Breast epithelium (tissue), 4 donors: ENCODE measurements at places on chromosomes 4 and X. TPM values are rescaled to one million over a fixed set of nuclear protein-coding genes. Genes with fewer than 3 reads are reported as not detected.

Gene DOK7
- total RNA-seq: not detected

Gene DUX4
- total RNA-seq: not detected

Gene AMTN
- not detected for total RNA-seq

Gene CYLC1
- total RNA-seq: not detected

Gene ABCG2
- total RNA-seq: 8.6 TPM

Gene ERCC6L
- not detected for total RNA-seq

Gene CCDC120
- total RNA-seq: 6.3 TPM

Gene HPSE
- 3.8 TPM for total RNA-seq

Gene CXCL6
- 2.2 TPM for total RNA-seq

Gene TMEM31
- not detected for total RNA-seq

- DNase-seq: no peak
- H3K27ac ChIP-seq: no peak overlapping the region
- H3K27me3 ChIP-seq: no peaks in the 10 kb centered on the region
- no peaks in the 10 kb centered on the region for H3K4me1 ChIP-seq
- no peak overlapping the region for H3K4me3 ChIP-seq
These were observed 53.2 kb downstream of the ATP10D start for GRCh38 chr4:47538111-47538824.

- H3K4me1 ChIP-seq: no peaks in the 10 kb centered on the region
- no peak for DNase-seq
- no peaks in the 10 kb centered on the region for H3K27me3 ChIP-seq
- H3K27ac ChIP-seq: no peak overlapping the region
- H3K36me3 ChIP-seq: no peaks in the 10 kb centered on the region
These were observed 1263.6 kb upstream of the ADGRL3 start for GRCh38 chr4:59936566-59936965.

GRCh38 chr4:23828020-23828715 lies 61.7 kb downstream of the PPARGC1A start:
- DNase-seq: no peak
- no peak overlapping the region for H3K4me3 ChIP-seq
- no peaks in the 10 kb centered on the region for H3K27me3 ChIP-seq
- H3K36me3 ChIP-seq: no peaks in the 10 kb centered on the region

GRCh38 chr4:26388671-26389070 lies 67.9 kb downstream of the RBPJ start:
- no peak overlapping the region for H3K4me3 ChIP-seq
- no peaks in the 10 kb centered on the region for H3K27me3 ChIP-seq
- no peaks in the 10 kb centered on the region for H3K4me1 ChIP-seq

GRCh38 chr4:75786938-75787337 lies 62.6 kb downstream of the USO1 start:
- no peak overlapping the region for H3K27ac ChIP-seq
- DNase-seq: no peak
- no peak overlapping the region for H3K4me3 ChIP-seq
- no peaks in the 10 kb centered on the region for H3K36me3 ChIP-seq
- H3K27me3 ChIP-seq: no peaks in the 10 kb centered on the region
- H3K4me1 ChIP-seq: no peaks in the 10 kb centered on the region

- no peak for DNase-seq
- peaks cover 56% of the 10 kb centered on the region for H3K27me3 ChIP-seq
- H3K4me3 ChIP-seq: no peak overlapping the region
- no peak overlapping the region for H3K27ac ChIP-seq
- no peaks in the 10 kb centered on the region for H3K4me1 ChIP-seq
- H3K36me3 ChIP-seq: no peaks in the 10 kb centered on the region
These were observed 104.0 kb upstream of the MBNL3 start for GRCh38 chrX:132592880-132593279.

DNA sequence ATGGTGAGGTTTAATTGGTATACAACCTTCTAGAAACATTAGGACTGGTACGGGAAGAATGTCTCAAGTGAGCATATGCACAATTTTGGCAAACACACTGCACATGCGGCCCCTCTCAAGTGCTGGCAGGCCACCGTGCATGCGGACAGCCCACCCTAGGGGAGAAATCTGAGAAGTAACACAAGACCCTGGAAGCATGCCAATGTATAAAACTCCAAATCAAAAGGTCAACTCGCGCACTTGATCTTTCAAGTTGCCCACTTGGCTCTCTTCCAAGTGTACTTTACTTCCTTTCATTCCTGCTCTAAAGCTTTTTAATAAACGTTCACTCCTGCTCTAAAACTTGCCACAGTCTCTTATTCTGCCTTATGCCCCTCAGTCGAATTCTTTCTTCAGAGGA lies 488.3 kb downstream of the CFAP47 start:
- no peak overlapping the region for H3K4me3 ChIP-seq
- no peaks in the 10 kb centered on the region for H3K36me3 ChIP-seq
- DNase-seq: no peak
- no peaks in the 10 kb centered on the region for H3K27me3 ChIP-seq

DNA sequence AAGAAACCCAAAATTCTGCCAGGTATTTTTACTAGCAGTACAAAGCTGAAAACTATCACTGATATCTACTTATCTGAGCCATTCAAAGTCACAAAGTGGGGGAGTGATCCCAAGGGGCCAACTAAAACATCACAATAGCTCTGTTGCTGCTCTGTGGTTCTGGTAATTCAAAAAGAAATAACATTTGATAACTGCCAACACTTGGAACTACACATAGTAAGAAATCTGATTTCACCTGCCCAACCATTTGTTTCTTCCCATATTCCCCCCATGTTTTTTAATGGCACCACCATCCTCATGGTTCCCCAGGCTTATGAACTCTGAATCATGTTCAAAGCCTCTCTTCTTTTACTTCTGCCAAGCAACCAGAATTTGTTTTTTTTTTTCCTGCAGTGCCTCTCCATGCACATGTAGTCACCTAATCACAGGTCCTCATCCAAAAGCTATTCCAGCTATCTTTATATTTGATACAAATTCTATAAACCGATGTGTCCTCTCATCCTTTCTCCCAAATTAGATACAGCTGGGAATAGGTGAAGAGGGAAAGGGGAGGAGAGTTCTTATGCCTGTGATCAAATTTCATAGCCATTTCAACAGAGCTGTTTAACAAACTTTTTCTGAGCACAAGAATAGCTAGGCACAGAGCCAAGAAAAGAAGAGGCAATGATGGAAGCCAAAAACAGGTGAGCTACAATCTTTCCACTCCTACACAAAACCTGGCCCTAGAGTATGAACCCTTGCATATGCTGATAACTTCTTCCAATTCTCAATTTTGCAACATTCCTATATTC lies 7.7 kb downstream of the AMMECR1 start:
- H3K4me1 ChIP-seq: no peaks in the 10 kb centered on the region
- no peak for DNase-seq
- H3K36me3 ChIP-seq: no peaks in the 10 kb centered on the region
- H3K27me3 ChIP-seq: peaks cover 36% of the 10 kb centered on the region
- H3K27ac ChIP-seq: no peak overlapping the region

GRCh38 chrX:15033917-15034316 lies 160.7 kb downstream of the MOSPD2 start:
- no peaks in the 10 kb centered on the region for H3K36me3 ChIP-seq
- H3K4me3 ChIP-seq: no peak overlapping the region
- H3K27ac ChIP-seq: no peak overlapping the region
- DNase-seq: no peak
- no peaks in the 10 kb centered on the region for H3K4me1 ChIP-seq

DNA sequence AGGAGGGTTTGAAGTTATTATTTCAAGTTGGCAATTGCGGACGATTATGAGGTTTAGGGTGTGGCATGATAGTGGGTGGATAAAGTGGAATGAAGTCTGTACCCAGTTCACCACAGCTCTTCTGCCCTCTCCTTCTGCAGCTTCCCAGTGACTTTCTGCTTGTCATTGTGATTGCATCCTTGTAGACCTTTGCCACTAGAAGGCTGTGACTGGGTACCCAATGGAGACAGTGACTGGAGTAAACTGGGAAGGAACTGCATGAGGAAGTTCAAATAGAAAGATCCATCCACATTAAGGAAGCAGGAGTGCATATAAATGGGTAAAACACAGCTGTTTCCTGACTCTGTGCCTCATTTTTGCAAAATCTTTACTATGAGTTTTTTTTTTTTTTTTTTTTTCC lies 53.5 kb upstream of the SPANXN3 start:
- no peak overlapping the region for H3K27ac ChIP-seq
- DNase-seq: no peak
- no peaks in the 10 kb centered on the region for H3K27me3 ChIP-seq
- no peaks in the 10 kb centered on the region for H3K36me3 ChIP-seq
- H3K4me3 ChIP-seq: no peak overlapping the region

GRCh38 chrX:103376979-103377324 lies 614 bp downstream of the BEX3 start:
- no peaks in the 10 kb centered on the region for H3K4me1 ChIP-seq
- H3K4me3 ChIP-seq: peak overlapping the region; percentile 66
- no peaks in the 10 kb centered on the region for H3K36me3 ChIP-seq
- DNase-seq: no peak
- peaks cover 22% of the 10 kb centered on the region for H3K27me3 ChIP-seq

DNA sequence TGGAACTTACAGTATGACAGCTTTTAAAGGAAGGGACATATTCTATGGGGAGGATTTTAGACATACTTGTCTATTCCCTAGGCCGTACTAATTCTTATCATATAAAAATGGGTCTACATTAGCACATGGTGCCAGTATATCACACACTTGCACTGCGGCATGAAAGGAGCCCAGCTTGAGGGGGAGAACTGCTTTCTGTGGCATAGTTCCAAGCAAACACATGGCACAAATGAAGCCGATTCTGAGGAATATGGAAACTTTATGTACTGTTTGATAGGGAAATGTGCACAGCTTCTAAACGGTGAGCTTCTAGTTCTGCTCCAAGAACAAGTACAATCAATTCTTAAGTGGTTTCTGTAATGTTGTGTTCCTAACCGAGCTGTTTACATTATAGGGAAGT lies 675.6 kb upstream of the FTHL17 start:
- H3K27ac ChIP-seq: no peak overlapping the region
- DNase-seq: no peak
- H3K4me3 ChIP-seq: no peak overlapping the region
- H3K27me3 ChIP-seq: no peaks in the 10 kb centered on the region
- H3K36me3 ChIP-seq: no peaks in the 10 kb centered on the region
- H3K4me1 ChIP-seq: no peaks in the 10 kb centered on the region

DNA sequence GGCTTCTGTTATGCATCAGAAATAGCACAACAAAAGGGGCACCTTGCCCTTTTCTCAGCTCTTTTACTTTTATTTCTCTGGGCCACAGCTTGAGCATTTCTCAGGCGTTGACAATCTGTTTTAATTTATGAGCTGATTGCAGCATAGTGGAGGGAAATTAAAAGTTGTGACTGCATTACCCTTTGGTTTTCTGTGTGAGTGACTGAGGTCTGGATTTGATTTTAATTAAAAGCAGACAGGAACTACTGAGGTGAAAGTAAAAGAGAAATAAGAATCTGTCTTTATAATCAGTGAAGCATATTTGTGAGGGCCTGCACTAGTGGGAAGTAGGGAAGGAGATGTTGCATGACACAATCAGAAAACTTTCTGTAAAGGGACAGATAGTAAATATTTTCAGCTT lies 43.4 kb upstream of the GEMIN8 start:
- peaks cover 32% of the 10 kb centered on the region for H3K27me3 ChIP-seq
- H3K27ac ChIP-seq: no peak overlapping the region
- no peaks in the 10 kb centered on the region for H3K36me3 ChIP-seq
- no peaks in the 10 kb centered on the region for H3K4me1 ChIP-seq
- H3K4me3 ChIP-seq: no peak overlapping the region

DNA sequence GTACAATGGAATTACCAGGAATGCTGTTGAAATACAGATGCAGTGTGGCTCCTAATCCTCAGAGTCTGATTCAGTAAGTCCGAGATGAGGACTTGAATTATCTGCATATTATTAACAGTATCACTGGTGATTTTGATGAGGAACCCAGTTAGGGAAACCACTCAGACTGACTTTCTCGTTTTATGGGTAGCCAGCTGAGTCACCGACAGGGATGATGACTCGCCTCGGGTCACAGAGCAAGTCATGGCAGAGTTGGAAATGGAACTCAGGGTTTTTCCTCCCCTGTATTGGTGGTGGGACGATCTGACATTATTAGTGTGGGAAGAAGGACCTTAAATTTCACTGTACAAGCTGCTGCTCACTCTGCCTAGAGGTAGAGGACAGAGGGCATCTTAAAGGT lies 51.3 kb downstream of the RTL9 start:
- no peaks in the 10 kb centered on the region for H3K4me1 ChIP-seq
- no peaks in the 10 kb centered on the region for H3K27me3 ChIP-seq
- no peak overlapping the region for H3K27ac ChIP-seq
- no peak overlapping the region for H3K4me3 ChIP-seq

DNA sequence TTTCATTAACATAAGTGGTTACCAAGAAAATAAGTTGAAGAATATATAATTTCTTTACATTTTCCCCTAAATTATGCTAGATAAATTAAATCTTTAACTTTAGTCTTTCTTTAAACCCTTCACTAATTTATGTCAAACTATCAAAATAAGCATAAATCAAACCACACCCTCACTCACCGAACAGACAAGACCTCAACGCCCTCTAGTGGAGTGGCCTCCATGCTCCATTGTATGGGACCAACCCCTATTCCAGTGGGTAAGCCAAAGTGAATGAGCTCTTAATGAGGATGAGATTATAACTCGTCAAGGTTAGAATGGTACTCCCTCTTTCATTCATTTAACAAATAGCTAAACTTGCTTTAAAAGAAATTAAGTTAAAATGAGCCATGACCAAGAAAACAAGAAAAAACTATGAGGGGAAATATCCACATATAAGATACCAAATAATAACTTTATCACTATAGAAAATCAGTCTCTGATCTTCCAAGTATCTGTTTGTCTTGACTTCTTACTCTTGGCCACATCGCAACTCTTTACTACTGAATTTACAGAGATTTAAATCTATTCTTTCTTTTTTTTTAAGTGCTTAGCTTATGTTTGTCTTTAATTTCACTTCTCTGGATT lies 15.6 kb upstream of the BBS12 start:
- no peaks in the 10 kb centered on the region for H3K27me3 ChIP-seq
- H3K36me3 ChIP-seq: no peaks in the 10 kb centered on the region
- H3K4me1 ChIP-seq: no peaks in the 10 kb centered on the region
- DNase-seq: peak; percentile 25

GRCh38 chr4:121057466-121057922 lies 14.8 kb downstream of the NDNF start:
- no peak overlapping the region for H3K27ac ChIP-seq
- DNase-seq: no peak
- no peaks in the 10 kb centered on the region for H3K27me3 ChIP-seq
- H3K4me1 ChIP-seq: no peaks in the 10 kb centered on the region
- H3K4me3 ChIP-seq: no peak overlapping the region

DNA sequence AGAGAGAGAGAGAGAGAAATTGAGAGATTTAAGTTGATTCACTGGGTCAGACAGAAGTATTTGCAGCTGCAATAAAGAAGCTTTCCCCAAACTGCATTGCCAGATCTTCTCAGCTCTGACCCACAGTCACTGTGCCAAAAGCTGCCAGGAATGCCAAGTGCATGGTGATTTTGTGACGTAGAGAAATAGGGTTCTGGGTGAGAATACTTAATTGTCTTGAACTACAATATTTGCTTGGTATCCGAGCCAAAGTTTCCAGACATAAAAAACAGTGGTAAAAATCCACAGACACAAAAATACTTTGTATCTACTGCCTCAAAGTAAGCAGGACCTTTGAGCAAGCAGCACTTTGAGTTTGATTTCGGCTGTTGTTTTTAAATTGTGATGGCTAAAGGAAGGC lies 331.1 kb downstream of the GRID2 start:
- H3K36me3 ChIP-seq: no peaks in the 10 kb centered on the region
- H3K4me1 ChIP-seq: no peaks in the 10 kb centered on the region

- H3K27me3 ChIP-seq: peaks cover 4% of the 10 kb centered on the region
- H3K27ac ChIP-seq: no peak overlapping the region
- H3K4me3 ChIP-seq: no peak overlapping the region
- DNase-seq: no peak
- no peaks in the 10 kb centered on the region for H3K4me1 ChIP-seq
These were observed 40.3 kb downstream of the FANCB start for GRCh38 chrX:14832586-14832985.
